Hematopoietic multipotent progenitor cell treated with erythropoietin and hydrocortisone succinate and interleukin-3 and kit ligand, for 17 days (in vitro differentiated cells): ENCODE measurements at places on chromosomes 12 and 14.

GRCh38 chr12:11794751-11795150, 145.3 kb downstream of the ETV6 start:
- DNase-seq: no peak

GRCh38 chr14:60735416-60735815, 855 bp downstream of the MNAT1 start:
- no peak for DNase-seq

GRCh38 chr14:98513558-98513957, 758.4 kb downstream of the BCL11B start:
- DNase-seq: no peak

DNA sequence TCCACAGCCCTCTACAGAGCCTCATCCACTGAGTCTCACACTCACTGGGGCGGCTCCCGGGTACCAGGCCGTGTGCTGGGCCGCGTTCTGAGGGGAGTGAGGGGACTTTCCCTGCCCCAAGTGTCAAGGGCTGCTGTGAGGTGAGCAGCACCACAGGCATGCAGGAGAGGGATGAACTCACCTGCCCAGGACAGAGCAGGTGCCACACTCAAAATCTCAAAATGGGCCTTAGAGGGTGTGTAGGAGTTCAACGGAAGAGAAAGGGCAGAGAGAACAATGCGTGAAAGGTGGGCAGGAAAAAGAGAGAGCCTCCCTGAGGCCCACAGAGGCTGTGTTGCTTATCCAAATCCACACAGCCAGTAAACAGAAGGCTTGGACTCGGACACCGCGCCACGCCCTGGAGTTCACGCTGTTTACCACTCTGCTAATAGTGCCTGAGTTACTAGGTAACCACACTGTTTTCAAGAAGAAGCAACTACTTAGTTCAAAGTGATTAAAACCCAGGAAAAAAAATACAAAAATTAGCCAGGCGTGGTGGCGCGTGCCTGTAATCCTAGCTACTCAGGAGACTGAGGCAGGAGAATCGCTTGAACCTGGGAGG, 32.7 kb downstream of the TSPAN11 start:
- DNase-seq: no peak

GRCh38 chr14:104341532-104342434, 203.4 kb downstream of the KIF26A start:
- peak; percentile 56 for DNase-seq
